ENCODE measurements at places on chromosomes 5 and 9. TPM values are rescaled to one million over a fixed set of nuclear protein-coding genes. Genes with fewer than 3 reads are reported as not detected.

Gene BTNL3
- total RNA-seq = 0.36 TPM

Gene PCDHGA12
- total RNA-seq = 8.7 TPM

Gene FGFR4
- total RNA-seq = 11.8 TPM

Gene PCDH12
- 3.3 TPM for total RNA-seq

DNA sequence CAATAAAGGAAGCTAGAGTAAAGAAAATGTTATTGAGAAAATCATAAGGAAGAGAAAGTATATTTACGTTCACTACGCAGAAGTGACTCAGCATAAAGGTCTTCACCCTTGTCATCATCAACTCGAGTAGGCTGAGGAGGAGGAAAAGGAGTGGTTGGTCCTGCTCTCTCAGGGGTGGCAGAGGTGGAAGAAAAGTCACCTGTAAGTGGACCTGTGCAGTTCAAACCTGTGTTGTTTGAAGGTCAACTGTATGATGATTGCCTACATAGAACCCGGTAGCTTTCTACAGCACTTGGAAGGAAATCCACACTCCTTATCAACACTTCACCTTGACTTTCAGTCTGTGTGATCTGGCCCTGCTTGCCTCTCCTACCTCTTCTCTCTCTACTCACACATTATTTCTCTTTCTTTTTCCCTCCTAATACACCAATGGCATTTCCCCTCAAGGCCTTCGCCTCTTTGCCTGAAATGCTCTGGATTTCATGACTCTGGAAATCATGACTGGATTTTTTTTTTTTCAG lies 109.3 kb upstream of the CPEB4 start:
- no peak for DNase-seq

DNA sequence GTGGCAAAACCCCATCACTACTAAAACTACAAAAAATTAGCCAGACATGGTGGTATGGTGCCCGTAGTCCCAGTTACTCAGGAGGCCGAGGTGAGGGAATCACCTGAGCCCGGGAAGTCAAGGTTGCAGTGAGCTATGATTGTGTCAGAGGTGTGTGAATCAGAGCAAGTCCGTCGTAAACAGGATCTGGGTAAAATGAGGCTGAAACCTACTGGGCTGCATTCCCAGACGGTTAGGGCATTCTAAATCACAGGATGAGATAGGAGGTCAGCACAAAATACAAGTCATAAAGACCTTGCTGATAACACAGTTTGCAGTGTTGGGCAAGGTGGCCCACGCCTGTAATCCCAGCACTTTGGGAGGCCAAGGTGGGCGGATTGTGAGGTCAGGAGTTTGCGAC lies 1.9 kb upstream of the CLTB start:
- DNase-seq = no peak

GRCh38 chr5:133890314-133890713 lies 78.1 kb downstream of the C5orf15 start:
- peak; percentile 35 for DNase-seq

GRCh38 chr5:5951953-5952352 lies 426.4 kb downstream of the MED10 start:
- no peak for DNase-seq

DNA sequence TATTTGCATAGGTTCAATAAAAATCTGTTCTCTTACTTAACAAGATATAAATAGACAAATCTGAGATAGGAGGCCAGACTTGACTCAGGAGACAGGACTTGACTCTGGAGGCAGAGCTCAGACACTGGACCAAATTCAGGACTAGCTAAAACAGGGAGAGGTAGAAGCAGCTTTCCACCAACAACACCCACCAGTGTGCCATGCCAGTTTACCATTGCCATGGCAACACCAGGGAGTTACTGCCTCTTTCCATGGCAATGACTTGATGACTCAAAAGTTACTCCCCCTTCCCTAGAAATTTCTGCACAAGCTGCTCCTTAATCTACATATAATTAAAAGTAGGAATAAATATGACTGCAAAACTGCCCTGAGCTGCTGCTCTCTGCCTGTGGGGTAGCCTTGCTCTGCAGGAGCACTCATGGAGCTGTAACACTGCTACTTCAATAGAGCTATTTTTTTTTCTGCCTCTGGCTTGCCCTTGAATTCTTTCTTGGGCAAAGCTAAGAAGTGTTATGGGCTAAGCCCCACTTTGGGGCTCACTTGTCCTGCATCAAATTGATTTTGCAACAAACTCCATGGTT lies 473.0 kb downstream of the PLK2 start:
- DNase-seq = no peak

GRCh38 chr9:80843028-80843427 lies 846.3 kb downstream of the TLE1 start:
- no peak for DNase-seq

DNA sequence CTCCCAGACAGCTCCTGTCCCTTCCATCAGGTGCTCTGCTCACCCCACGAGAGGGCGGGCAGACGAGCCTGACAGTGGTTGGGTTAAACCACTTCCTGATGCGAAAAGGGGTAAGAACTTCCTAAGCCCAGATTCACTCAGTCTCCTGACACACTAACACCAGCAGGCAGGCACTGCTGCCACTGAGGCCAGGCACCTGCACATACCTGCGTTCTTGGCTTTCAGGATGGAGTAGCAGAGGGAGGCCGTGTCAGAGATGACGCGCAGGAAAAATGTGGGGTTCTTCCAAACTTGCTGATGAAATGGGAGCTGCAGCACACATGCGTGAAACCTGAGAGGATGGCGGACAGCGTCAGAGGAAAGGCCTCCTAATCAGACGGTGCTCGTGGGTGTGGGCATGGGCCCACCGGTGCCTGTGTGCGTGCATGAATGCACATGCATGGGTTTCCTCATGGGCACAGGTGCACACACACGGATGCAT lies 29.9 kb downstream of the SLC6A18 start:
- DNase-seq = no peak

DNA sequence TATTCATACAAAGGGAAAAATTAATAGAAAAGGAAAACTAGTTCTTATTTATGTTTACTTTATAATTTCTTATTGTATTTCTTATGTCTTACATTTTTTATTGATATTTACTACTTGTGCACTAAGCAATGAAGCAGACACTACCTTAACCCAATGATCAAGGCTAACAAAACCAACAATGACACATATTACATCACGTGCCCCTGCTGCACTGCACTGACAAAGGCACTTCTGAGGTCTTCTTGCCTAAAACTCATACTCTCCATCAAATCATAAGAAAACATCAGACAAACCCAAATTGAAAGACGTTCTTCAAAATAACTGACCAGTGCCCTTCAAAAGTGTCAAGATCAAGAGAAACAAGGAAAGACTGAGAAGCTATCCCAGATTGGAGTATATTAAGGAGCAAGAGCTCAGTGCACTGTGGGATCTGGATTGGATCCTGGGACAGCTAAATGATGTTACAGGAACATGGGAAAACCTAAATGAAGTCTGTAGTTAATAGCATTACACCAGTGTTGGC lies 230.9 kb downstream of the AUH start:
- DNase-seq = no peak

- no peak for DNase-seq
Measured at GRCh38 chr5:95390812-95391492, at the start of gene FAM81B. TSS of gene FAM81B (plus strand) at chr5:95391366. CDS start at chr5:95391390, 24 bp downstream.

DNA sequence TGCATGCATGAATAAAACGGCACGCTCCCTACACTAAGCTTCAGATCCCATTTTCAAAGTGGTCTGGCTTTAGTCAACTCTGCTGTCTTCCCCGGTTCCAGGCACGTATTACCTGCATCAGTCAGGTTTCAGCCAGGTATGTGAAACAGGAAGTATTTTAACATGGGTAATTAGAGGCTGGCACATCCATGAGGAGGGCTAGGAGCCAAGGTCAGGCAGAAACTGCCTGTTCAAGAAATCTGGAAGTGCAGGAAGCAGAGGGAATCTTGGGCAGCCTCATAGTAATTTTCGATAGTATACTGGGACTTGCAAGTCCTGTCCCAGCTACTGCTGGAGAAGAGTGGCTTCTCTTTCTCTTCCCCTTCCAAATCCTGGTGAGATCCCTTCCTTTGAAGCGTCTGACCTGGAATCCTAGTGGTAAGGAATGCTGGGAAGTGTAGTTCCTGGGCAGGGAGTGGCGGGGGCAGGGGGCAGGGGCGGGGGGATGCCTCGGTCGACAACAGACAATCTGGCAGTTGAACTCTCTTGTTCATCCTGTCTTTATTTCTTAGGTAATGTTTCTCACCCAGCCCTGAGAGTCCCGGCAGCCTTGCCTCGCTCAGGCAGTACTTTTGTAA lies 403.1 kb downstream of the TLE4 start:
- DNase-seq = no peak

DNA sequence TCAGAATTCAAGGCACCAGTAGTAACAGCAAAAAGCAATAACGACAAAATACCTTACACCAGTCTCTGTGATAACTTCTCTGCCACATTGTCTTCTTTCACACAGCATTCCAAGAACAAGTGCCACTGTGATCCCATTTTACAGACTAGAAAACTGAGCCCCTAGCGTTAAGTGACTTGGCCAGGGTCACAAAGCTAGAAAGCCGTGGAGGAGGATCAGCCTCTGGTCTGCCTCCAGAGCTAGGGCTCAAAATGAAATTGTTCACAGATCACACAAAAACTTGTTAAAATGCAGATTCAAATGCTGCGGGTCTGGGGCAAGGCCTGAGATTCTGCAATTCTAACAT lies 154.1 kb downstream of the FAM114A2 start:
- DNase-seq = no peak

- no peak for DNase-seq
Measured at GRCh38 chr9:113612828-113613227, 149.3 kb downstream of the RGS3 start.

GRCh38 chr5:138263581-138263980 lies 10.8 kb downstream of the GFRA3 start:
- DNase-seq = no peak

GRCh38 chr5:172078726-172079345 lies 72.4 kb upstream of the FBXW11 start:
- peak; percentile 59 for DNase-seq

- no peak for DNase-seq
Measured at GRCh38 chr5:121285801-121286521, 565.7 kb upstream of the FTMT start.

DNA sequence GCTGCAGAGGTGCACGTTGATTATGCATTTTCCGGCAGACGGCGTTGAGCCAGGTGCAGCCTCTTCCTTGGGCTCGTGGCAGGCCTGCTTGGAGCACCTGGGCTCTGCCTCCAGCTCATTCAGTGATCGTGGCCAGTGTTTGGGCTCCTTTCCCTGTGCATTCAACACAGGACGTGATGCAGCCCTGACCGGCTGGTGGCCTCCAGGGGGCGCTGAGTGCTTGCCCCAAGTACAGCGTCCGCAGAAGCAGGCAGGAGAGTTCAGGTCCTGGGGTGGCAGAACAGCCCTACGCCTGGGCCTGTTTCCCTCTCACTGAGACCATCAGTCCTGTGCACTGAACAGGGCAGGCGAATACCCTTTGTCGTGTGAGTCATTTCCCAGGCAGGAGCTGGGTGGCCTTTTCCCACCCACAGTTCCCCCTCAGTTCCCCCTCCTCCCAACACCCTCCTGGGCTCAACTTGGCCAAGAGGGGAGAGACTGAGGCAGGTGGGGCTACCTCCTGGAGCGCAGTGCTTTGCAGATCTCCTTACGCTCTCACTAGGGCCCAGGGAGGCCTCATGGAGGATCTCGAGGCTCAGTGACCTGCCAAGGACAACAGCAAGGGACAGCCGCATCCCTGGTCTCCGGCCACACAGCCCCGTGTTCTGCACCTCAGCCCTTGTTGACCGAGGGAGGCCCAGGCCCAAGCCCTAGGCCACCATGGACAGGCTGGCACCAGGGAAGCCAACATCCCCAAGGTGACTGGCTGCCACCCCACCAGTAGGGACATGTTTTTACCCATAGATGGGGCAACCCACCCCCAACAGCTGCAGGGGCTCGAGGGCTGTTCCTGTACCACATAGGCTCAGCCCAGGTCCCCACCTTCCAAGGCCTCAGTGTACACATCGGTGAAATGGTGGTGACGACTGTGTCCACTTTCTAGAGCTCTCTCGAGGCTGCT lies 52.9 kb downstream of the LRSAM1 start:
- peak; percentile 94 for DNase-seq

DNA sequence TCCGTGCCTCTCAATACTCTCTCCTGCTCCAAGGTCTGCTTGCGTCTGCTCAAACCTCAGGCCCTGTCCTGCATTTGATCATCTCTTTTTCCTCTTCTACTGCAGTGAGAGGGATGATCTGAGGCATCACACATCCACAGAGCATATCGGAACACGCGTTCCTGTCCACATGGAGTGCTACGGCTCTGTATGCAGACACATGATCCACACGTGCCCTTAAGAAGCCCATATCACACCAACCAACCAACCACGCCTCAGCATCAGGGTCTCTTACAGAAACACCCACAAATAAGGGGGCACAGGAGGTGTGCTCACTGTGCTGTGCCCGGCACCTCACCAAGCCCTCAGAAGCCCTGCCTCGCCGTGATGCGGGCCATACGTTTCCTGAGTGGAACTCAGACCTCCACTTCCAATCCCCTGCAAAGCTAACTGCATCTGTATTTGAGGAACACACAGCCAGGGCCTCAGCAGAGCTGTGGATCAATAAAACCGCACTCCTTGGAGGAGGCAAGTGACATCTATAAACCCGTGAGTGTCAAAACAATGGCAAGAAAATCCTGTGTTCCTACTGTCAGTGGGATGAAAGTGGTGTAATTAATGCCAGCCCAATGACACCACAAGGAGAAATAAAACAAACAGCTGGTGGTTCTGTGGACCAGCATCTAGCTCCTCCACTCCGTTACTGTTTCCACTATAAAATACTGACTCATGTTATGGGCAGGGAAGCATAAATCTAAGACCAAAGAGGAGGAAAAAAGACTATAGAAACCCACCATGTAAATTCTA lies 40.4 kb downstream of the AK8 start:
- DNase-seq = peak; percentile 39

DNA sequence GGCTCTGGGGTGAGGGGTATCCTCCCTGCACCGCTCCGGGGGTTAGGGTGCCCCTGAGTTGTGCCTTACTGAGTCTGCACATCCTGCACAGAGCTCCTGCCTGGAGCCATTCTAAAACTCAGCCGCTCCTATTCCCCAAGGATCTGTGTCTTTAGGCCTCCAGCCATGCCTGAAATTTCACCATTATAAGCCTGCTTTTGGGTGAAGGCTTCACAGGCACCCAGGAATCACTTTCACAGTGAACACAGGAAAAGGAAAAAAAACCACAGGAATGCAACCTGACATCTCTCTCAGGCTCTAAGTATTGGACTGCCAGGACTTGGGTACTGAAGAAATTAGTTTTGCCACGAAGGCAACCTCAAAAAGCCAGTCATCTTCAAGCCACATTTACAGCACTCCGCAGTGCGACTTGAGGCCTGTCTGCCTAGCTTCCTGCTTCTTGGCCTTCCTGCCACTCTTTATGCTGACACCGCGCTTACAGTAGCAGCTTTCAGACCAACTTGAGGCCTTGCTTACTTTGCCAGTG lies 30.9 kb downstream of the GALNT10 start:
- DNase-seq = no peak

- DNase-seq = no peak
Measured at GRCh38 chr5:170411100-170411499, 21.9 kb upstream of the KCNMB1 start.

- DNase-seq = no peak
Measured at GRCh38 chr9:81558091-81558830, 131.1 kb downstream of the TLE1 start.

- no peak for DNase-seq
Measured at GRCh38 chr5:77065256-77065655, 21.8 kb downstream of the ZBED3 start.
